ENCODE measurements at places on chromosomes 2 and 18.

DNA sequence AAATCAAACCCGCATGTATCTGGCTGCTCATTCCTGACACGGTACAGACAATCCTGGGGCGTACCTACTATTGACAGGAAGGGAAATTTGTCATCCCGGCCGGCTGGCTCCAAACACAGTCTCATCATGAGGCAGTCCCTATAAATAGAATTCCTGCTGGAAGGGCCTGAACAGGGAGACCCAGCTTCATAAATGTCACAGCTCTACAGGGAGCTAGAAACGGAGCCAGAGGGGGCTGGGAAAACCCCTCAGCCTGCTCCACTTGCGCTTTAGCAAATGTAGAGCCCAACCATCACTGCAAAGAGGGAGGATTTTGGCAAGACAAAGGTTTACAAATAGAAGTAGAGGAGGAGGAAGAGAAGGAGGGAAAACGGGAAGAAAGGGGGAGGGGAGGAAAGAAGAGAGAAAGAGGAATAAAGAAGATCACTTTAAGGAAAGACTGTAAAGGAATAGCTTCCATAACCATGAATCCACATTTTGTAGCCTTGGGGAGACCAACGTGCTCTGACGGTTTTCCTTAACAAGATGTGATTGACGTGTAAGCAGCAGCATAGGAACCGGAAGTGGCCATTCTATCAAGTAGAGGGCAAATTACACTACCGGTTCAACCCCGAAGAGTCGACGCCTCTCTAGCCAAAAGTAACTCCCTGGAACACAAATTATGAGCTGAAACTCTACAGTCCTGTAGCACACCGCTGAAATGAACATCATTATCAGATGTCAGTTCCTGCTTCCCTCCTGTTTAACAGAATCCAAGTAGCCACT is 56.8 kb upstream of the TTN start:
- no peaks in the 10 kb centered on the region for H3K27me3 ChIP-seq
- no peak for DNase-seq
- peak overlapping the region; percentile 19 for H3K27ac ChIP-seq
- H3K4me3 ChIP-seq = peak overlapping the region; percentile 9
- H3K36me3 ChIP-seq = no peaks in the 10 kb centered on the region
- H3K4me1 ChIP-seq = peaks cover 5% of the 10 kb centered on the region

- H3K27me3 ChIP-seq = no peaks in the 10 kb centered on the region
- peak; percentile 73 for DNase-seq
- H3K27ac ChIP-seq = no peak overlapping the region
- H3K36me3 ChIP-seq = no peaks in the 10 kb centered on the region
- no peak overlapping the region for H3K4me3 ChIP-seq
Measured at GRCh38 chr2:109216332-109216731, 87.3 kb downstream of the SH3RF3 start.

- H3K27ac ChIP-seq = no peak overlapping the region
- H3K36me3 ChIP-seq = no peaks in the 10 kb centered on the region
- no peak overlapping the region for H3K4me3 ChIP-seq
- no peaks in the 10 kb centered on the region for H3K4me1 ChIP-seq
- no peaks in the 10 kb centered on the region for H3K27me3 ChIP-seq
- no peak for DNase-seq
Measured at GRCh38 chr2:63553049-63553448, 35.2 kb downstream of the WDPCP start.

GRCh38 chr2:163779970-163780597 is 44.3 kb upstream of the FIGN start:
- H3K27ac ChIP-seq = no peak overlapping the region
- H3K4me3 ChIP-seq = no peak overlapping the region
- H3K36me3 ChIP-seq = no peaks in the 10 kb centered on the region
- H3K27me3 ChIP-seq = no peaks in the 10 kb centered on the region

DNA sequence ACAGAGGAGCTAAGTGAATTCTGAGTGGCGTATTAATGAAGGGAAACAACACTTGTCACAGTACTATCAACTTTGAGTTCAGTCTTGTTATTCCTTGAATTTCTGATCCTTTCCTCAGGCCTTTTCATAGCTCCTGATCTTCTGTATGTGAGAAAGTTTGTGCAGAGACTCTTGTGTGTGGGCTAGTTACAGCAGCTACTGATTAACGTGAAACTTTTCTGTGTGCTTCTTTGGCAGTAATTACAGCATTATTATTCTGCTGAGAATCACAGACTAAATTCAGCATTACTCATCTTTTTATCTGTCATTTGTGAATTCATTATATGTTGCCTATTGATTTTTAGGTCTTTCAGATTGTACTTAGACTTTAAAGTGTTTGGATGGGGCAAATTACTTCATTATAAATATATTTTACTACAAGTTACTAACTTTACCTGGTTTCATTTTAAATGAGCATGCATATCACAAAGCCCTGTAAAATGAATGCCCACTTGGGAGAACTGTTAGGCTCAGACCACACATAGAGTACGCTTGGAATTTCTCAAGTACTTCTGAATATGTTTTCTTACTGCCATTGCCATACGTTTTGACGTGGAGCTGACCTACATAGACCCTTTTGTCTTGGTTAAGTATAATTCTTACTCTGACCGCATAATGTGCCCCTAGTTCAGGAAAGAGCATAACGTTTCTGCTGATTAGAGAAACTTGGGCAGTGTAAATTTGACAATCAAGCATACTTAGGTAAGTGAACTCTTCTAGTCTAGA is 36.2 kb downstream of the CREB1 start:
- H3K27me3 ChIP-seq = no peaks in the 10 kb centered on the region
- peaks cover 66% of the 10 kb centered on the region for H3K36me3 ChIP-seq
- DNase-seq = no peak
- no peak overlapping the region for H3K4me3 ChIP-seq
- no peaks in the 10 kb centered on the region for H3K4me1 ChIP-seq

- H3K36me3 ChIP-seq = no peaks in the 10 kb centered on the region
- H3K4me1 ChIP-seq = peaks cover 38% of the 10 kb centered on the region
- DNase-seq = no peak
- H3K27ac ChIP-seq = peak overlapping the region; percentile 70
- no peak overlapping the region for H3K4me3 ChIP-seq
Measured at GRCh38 chr2:20419007-20419576, 27.8 kb upstream of the RHOB start.

GRCh38 chr18:54606835-54607212 is 15.8 kb downstream of the DYNAP start:
- DNase-seq = peak; percentile 59
- H3K4me3 ChIP-seq = peak overlapping the region; percentile 37
- H3K27ac ChIP-seq = peak overlapping the region; percentile 83
